ENCODE measurements at places on chromosomes 16 and 17.

DNA sequence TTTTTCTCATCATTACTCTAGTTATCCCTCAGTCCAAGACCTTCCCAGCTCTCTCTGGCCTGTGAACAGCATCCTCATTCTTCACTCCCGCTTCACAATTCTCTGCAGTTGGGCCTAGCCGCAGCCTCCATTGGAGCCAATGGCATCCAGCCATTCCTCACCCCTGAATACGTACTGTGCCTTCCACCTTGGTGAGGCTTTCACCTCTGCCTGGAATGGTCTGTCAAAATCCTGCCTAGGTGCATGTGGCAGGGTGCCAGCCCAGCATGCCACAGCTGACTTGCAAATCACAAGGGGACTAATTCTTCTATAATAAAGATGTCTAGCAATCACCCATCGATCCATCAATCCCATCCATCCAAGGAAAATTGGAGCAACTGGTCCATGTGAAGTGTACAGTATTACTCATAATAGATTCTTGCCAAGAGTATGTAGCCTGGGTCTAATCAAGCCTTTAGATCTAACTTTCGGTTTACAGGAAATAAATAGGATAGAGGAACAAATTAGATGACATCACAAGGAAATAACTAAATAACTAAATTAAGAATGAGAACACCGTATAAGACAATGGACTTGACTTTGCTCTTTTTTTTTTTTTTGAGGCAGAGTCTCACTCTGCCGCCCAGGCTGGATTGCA lies 5.1 kb upstream of the CX3CL1 start:
- DNase-seq = no peak

DNA sequence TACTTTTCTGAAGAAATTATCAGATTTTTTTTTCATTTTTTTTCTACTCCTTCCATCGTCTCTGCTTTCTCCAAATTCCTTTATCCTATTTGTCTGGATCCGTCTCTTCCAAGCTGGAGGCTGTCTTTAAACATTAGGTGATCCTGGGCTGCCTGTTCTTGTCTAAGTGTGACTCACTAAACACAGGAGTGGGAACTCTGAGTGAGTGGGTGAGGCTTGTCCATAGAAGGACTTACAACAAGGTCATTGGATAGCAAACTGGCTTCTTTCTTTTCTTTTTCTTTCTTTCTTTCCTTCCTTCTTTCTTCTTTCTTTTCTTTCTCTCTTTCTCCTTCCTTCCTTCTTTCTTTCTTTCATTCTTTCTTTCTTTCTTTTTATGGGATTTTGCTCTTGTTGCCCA lies 18.2 kb downstream of the ALOX15 start:
- no peak for DNase-seq

GRCh38 chr17:81385320-81386111 lies 9.7 kb upstream of the BAHCC1 start:
- peak; percentile 86 for DNase-seq

DNA sequence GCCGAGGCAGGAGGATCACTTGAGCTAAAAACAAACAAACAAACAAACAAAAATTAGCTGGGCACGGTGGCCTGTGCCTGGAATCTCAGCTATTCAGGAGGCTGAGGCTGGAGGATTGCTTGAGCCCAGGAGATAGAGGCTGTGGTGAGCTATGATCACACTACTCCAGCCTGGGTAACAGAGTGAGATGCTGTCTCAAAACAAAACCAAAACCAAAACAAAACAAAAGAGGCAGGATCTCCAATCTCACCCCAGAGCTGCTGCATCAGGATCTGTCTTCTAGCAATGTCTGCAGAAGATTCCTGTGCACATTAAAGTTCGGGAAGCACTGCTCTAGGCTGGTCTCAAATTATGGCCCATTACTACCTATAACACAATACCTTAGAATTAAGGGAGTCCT lies 43.1 kb downstream of the MAP2K6 start:
- no peak for DNase-seq

DNA sequence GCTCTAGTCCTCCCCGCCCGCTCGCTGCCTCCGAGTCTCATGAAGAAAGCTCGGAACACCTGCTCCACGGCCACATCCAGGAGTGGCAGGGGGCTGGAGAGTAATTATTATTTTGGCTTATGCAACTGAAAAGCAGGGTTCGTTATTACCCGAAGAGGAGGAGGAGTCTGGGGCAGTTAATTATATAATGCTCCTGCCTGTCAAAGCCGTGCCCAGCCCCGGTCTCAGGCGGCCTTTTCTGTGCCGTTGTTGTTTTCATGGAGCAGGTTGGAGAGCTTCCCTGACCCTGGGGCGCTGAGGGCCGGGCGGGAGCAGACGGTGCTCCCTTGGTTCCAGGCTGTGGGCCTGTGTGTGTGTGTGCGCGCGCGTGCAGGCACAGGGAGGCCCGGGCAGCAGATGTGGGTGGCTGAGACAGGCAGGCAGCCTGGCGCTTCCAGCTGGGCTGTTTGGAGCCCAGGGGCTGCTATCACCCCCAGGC lies 2.4 kb downstream of the JPH3 start:
- DNase-seq = no peak

GRCh38 chr17:75683583-75683982 lies 16.4 kb downstream of the SAP30BP start:
- no peak for DNase-seq

- DNase-seq = no peak
Measured at GRCh38 chr17:33858121-33858520, 397.0 kb upstream of the CCL2 start.

DNA sequence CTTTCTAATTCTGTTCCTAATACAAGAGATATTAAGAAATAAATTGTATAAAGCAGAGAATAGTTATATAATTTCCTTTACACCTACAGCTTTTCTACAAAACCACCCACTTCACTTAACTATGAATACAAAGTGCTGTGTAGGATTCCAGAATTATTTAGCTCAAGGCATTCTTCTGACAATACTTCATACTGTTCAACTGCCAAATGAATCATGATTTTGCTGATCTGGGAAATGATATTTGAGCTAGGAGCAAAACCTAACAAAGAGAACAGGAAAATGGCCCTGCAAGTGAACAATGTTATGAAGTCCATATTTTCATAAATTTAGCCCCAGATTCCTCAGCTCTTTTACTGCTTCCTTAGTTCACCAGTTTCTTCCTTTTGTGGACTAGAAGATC lies 12.9 kb downstream of the BBS2 start:
- DNase-seq = no peak

- DNase-seq = no peak
Measured at GRCh38 chr17:80970762-80971703, 20.6 kb upstream of the CHMP6 start.

DNA sequence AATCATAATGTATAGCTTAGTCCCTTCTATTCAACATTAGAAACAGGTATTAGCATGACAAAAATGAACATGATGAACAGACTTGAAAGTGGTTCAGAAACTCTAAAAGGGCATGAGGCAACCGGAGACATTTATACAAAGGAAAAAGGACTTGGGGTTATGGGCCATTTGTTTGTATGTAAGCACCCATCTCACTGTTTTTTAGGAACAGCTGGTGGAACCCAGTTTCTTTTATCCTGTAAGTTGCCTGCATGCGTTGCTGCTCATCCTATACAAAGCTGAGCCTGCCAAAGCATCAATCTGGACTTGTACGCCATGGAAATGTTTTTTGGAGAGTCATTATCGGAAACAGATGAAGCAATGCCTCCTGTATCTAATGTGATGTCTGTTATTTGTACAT lies 72.3 kb upstream of the NACA2 start:
- DNase-seq = no peak

GRCh38 chr16:78994135-78994745 lies 606.3 kb downstream of the MAF start:
- DNase-seq = no peak

GRCh38 chr17:76251478-76252039 lies 11.3 kb upstream of the RNF157 start:
- no peak for DNase-seq

GRCh38 chr16:22685459-22685830 lies 128.5 kb upstream of the HS3ST2 start:
- DNase-seq = no peak

GRCh38 chr17:78875363-78876093 lies 27.5 kb downstream of the CEP295NL start:
- DNase-seq = peak; percentile 36

DNA sequence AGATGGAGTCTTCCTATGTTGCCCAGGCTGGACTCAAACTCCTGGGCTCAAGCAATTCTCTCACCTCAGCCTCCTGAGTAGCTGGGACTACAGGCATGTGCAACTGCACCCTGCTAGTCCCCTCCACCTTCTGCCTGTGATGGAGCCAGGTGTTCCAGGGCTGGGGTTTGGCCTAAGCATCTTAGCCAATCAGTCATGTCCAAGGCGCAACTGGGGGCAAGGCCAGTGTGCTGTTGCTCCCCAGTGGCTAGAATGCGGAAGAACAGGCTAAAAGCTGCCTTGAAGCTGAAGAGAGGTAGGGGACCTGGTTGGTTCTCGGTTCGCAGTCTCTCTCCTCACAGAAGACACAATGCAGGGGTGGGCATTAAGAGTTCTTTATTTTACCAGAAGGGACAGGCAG lies 18.6 kb downstream of the FLOT2 start:
- DNase-seq = no peak

- DNase-seq = no peak
Measured at GRCh38 chr16:55820615-55821014, 12.3 kb downstream of the CES1 start.

DNA sequence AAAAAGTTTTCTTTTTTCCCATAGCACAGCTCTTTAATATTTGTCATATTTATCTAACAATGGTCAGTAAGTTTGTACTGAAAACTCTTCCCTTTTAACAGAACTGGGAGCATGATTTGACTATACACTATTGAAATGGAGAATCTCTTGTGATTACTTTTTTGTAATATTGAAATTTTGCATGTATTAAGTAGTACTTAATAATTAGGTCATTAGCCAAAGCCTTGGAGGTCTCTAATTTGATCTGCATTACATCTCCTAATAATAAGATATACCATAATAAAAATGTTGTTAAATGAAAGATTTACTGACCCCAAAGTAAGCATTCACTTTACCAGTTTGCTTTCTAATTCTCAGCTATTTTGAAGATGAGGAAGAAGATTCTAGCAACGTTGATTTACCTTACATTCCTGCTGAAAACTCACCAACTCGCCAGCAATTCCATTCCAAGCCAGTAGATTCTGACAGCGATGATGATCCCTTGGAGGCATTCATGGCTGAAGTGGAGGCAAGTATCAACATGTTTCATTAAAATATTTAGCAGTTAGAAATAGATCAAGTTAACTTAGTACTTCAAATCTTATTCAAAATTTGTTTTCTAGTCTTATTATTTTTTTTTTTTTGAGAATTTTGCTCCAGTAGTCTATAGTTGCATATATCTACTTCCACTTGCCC lies 18.2 kb downstream of the DDX42 start:
- DNase-seq = no peak

DNA sequence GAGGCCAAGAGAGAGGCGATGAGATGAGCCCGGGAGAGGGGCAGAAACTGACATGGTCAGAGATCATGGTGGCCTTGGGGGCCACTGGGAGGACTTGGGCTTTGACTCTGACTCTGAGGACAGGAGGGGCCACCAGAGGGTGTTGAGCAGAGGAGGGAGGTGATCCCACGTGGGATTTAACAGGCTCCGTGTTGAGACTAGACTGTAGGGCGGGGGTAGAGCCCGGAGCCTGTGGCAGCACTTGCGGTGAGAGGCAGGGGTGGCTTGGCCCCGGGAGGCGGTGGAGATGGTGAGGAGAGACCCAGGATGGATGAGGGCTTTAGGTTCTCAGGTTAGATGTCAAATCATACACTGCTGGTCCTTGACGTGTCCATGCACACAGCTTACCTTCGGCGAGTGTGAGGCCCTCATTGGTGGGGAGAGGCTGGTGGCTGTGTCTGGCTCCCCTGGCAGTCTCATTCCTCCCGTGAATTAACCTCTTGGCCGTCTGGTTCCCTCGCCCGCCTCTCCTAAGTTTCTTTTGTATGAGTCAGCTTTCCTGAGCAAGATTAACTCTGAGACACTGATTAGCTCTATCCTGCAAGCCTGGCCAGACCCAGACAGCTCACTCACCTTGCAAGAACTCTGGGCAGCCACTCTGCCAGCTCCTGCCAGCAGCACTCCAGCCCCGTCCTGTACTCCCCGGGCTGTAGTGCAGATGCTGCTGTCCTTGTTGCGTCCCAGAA lies 39.7 kb downstream of the VPS35L start:
- no peak for DNase-seq

DNA sequence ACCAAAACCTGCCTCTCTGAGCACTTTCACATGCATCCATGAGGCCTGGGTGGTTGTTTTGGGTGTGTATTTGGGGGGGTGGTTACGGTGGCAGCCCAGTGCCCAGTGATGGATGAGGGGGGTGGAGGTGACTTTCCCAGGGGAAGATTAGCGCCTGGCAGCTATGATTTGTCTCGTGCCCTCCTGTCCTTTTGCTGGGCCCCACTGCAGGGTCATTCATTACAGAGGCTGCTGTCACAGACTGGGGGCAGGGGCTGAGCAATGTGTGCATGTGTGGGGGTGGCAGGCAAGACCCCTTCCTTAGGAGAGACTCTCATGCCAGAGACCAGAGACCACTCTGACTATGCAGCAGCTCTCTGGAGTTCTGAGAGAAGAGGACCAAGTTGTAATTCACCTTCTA lies 93.7 kb downstream of the MRM1 start:
- DNase-seq = no peak

- DNase-seq = no peak
Measured at GRCh38 chr17:57211543-57211942, 44.8 kb upstream of the MSI2 start.

- DNase-seq = no peak
Measured at GRCh38 chr17:5513628-5514027, 27.3 kb downstream of the MIS12 start.

DNA sequence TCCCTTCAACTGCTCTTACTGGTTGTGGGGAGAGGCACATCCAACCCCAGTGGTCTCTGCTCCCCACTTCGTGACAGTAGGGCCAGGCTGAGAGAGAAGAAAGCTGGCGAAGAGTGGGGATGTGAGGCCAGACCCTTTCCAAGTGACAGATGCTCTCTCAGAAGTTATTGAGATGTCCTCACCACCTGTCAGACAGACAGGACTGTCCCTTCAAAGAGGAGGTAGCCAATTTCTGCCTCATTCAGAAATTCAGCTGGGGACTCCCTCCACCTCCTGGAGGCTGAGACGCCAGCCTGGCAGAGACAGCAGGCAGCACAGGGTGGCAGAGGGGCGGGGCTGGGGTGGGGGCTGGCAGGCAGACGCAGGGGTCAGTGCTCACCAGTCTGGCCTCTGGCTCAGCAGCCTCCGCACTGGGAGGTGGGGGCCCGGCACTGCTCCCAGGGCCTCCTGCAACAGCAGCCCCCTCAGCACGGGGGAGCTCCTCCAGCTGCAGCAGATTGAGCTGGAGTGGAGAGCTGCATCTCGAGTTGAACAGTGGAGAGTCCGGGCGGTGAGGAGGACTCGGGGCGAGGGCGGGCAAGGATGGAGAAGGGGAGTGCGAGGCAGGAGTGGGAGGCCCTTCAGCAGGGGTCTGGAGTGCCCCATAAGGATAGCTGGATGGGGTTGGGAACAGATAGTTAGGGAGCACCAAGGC lies 9.2 kb downstream of the PER1 start:
- peak; percentile 33 for DNase-seq
